ENCODE measurements at places on chromosomes 6 and 20.

DNA sequence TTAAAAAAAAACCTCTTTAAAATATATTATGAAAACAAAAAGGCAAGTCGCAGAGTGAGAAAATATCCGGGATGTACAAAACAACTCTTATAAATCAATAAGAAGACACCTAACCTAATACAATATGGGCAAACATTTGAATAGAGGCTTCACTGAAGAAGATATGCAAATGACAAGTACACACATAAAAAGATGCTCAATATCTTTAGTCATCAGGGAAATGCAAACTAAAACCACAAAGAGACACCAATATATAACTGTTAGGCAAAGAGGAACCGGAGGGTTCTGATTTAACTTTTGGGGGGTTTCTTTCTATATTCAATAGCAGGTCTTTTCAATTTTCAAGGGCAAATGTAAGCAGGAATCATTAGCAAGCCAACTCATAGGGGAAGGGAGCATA lies 480.7 kb upstream of the SPTLC3 start:
- DNase-seq, result no peak

DNA sequence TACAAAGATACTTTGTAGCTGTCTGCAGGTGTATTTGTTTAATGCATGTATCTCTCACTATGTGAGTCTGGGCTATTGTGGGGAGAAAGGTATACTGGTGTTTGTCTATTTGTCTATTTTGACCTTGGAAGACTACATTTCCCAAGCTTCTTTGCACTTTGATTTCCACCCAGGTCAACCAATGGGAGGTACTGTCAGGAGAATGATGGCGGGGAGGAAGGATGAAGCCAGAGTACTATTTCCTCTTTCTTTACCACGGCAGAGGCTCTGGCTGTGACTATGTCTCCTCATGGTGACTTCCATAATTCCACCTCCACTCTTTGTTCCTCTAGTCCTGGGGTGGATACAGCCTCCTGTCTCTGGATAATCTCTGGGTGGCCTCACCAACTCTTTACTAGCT lies 23.1 kb downstream of the LBP start:
- no peak for DNase-seq

GRCh38 chr20:43467589-43467988 lies 9.9 kb downstream of the SRSF6 start:
- no peak for DNase-seq

GRCh38 chr6:125307150-125307838 lies 5.5 kb upstream of the HDDC2 start:
- DNase-seq, result no peak

GRCh38 chr6:72111611-72112010 lies 225.3 kb downstream of the RIMS1 start:
- DNase-seq, result no peak

- DNase-seq, result no peak
These were observed 11.6 kb upstream of the CD164 start for GRCh38 chr6:109393886-109394281.

- no peak for DNase-seq
These were observed 55.2 kb upstream of the CDKAL1 start for GRCh38 chr6:20479060-20479459.

DNA sequence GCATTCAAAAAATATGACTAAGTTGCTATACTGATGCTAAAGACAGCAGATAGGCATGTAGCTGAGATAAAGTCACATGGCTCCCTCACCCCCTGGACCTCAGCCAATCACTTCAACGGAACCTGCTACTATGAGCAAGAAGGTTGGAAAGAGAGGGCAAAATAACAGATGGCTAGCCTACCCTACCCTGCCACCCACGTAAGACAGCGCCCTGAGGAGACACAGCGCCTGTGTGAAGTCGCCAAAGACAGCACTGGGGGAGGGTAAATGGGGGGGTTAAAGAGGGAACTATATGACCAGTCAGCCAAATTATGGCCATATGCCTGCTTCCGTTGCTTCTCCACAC lies 163.2 kb downstream of the RALGAPA2 start:
- peak; percentile 96 for DNase-seq

GRCh38 chr20:2692036-2692885 lies at the start of gene EBF4:
TSS of gene EBF4 (plus strand) at chr20:2692780. CDS start at chr20:2693646, 866 bp downstream.
- DNase-seq, result no peak

GRCh38 chr6:2768696-2769095 lies 3.5 kb downstream of the WRNIP1 start:
- no peak for DNase-seq

GRCh38 chr6:6927521-6928361 lies 180.0 kb upstream of the RREB1 start:
- no peak for DNase-seq

DNA sequence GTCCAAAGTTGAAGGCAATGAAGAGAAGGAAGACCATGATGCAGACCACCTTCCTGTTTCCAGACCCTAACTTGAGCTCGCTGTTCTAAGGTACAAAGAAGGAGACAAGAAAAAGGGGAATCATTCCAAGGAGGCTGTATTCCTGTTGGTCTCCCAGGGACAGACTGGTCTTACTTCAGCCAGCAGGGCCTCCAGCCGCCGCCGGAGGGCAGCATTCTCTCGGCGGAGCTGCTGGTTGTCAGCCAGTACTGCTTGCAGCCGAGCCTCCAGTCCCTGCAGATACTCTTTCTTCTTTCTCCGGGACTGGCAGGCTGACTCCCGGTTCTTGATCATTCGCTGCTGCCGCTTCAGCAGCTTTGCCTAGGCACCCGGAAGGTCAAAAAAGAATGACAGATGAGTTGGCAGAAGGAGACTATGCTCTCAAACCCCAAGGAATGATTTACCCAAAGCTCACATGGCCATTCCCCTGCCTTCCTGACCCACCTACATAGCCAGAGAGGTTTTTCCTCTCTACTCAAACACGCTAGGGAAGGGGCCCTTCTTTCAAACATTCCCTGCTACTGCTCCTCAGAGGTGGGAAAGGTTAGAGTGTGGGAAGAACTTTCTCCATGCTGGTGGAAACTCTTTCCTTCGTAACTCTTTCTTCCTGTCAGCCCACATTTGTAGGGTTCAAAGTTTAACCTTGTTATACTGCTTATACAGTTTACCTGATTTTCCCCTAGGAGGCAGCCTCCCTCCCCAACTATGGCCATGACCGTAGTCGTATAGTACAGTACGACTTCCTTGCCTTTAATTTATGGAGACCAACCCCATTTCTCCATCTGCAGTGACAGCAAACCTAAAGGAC lies 9.0 kb downstream of the ATF6B start:
- DNase-seq, result peak; percentile 48

DNA sequence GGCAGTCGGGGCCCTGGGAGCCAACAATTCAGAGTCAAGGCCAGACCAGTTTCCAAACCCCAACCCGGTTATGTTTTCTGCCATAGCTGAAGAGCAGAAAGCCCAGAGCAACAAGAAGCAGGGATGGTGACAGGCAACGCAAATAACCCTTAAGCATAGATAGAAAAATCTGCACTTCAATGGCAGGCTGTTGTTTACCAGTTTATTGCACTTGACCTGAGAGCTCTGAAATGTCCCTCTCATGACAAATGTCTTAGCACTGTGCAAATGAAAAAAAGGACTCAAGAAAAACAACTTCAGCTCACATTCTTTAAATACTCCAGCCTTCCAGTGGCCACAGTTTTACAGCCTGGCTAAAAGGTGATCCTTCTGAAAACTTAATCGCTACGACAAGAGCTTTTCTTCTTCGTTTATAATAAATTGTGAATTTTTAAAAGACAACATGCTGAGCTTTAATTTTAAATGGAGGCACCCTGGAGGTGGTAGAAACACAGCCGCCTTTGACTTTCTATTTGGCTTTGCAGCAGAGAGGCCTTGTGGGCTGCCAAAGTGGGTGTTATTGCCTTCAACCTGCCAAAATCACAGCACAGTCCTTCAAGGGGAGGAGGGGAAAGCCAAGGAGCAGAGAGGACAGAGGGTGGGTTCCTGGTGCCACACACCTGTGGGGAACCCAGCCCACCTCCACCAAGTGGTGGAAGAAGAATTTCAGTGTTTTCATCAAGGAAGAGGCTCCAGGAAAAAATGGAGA lies 289.5 kb upstream of the CDYL start:
- no peak for DNase-seq

GRCh38 chr20:48047447-48047846 lies 262.2 kb upstream of the SULF2 start:
- no peak for DNase-seq

DNA sequence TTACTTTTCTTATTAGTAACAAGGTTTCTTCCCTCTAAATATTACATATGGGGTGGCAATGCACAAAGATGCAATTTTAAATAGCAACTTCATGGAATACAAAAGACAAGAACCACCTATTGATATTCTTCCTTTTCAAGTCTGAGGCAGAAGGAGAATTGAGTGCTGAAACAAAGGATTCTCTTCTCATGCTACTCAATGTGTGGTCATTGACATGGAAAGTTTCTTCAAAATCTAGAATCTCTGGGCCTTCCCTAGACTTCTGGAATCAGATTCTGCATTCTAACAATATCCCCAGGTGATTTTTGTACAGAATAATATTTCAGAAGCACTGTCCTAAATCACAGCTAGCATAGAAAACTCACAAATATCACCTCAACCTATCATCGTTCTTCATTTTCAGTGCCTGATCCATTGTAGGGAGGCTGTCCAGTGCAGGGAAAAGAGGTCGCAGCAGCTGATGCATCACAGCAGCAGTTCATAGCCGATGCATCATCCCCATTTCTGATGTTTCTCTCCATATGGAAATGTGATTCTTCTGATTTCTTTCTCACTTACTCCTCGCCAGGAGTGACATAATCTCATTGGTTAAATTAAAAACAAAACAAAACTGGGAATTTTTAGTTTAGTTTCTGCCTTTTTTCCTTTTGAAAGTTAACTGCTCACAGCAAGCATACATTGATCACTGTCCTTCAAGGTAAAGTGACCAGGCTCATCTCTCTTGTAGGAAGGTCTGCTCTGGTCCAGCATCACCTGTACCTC lies 139.5 kb upstream of the FAM83B start:
- DNase-seq, result no peak

- no peak for DNase-seq
These were observed 79.2 kb upstream of the STMND1 start for GRCh38 chr6:17022604-17023003.

DNA sequence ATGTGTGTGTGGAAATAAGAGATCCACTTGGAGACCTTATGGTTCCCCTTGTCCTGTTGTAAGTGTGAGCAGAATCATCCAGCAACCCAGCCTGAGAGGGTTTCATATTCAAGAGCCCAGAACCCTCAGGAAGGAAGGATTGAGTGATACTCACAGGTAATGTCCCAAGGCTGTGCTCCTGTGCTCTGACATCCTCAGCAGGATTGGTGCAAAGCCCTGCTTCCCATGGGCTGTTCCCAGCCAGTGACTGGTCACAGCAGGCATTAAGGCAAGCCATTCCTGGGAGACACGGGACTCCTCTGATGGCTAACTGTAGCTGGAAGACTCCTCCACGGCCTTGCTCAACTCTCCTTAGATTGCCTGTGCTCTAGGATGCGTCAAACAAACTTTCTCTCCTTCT lies 33.8 kb upstream of the HLA-G start:
- DNase-seq, result no peak

GRCh38 chr20:10713161-10713560 lies 39.4 kb upstream of the JAG1 start:
- DNase-seq, result no peak

DNA sequence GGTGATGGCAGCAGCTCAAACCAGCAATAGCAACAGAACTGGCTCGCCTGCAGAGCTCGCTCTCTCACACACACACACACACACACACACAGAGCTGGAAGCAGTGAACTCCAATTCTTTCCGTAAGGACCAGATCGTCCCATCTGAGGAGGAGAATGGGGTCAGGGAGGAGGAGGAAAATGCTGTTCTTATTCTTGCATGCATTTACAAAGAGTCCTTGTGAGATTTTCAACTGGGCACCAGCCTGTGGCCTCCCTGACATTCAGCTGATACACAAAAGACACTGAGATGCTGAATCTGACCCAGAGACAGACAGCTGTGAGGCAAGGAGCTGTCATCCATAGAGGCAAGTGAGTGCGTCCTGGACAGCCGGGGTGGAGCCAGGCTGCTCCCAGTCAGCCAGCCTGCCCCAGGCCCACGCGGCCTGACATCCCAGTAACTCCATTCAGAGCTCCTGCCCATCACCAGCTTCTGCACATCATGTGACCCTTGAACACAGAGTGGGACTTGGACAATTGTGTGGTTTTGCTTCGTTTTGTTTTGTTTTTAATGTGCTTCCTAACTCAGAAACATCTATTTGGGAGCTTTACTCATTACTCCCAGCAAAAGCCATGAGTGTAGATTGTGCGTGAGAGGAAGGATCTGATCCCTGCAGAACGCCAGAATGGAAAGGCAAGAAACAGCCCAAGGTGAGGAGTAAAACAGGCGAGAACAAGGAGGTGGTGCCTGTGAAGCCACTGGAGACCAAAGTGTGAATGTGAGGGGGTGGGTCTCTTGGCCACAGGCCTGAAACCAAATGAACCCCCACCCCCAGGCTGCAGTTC lies 2.1 kb downstream of the SERPINB9 start:
- no peak for DNase-seq

GRCh38 chr20:48786951-48787705 lies 40.7 kb downstream of the PREX1 start:
- DNase-seq, result no peak

- DNase-seq, result no peak
These were observed 1.6 kb downstream of the CYP39A1 start for GRCh38 chr6:46651006-46651405.

DNA sequence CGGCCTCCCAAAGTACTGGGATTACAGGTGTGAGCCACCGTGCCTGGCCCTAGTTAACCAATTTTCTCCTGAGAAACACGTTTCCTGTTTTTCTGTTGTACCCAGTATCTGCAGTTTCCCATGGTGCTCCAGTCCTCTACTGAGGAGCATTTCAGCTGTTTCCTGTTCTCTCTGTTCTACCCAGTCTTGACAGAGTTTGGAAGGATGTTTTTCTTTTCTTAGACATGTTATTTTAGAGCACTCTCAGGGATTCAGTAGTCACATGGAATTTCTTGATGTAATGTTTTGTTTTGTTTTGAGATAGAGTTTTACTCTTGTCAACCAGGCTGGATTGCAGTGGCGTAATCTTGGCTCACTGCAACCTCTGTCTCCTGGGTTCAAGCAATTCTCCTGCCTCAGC lies 129.8 kb upstream of the TIAM2 start:
- no peak for DNase-seq

DNA sequence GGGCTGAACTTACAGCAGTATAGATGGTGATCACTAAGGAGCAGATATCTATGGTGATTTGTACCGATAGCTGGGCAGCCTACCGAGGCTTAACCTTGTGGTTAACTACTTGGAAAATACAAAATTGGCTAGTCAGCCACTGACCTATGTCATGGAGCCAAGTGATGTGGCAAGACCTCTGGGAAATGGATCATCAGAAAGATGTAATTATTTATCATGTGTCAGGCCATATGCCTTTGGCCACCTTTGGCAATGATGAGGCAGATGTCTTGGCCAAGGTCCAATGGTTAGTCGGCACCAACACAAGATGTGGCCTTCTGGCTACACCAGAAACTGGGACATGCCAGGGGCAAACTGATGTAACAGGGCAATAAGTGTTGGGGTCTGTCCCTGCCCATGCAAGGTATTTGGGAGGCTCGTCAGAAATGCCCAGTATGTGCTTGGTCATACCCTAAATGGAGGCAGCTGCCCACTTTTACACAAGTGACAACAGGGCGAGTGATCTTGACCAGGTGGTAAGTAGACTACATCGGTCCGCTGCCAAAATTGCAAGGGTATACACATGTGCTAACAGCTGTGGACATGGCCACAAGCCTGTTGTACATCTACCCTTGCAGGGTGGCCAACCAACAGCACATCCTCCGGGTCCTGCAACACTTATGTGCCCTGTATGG lies 30.1 kb downstream of the HDDC2 start:
- DNase-seq, result no peak

GRCh38 chr6:168607272-168608112 lies 166.5 kb downstream of the SMOC2 start:
- no peak for DNase-seq

- no peak for DNase-seq
These were observed 7.0 kb downstream of the TRPC4AP start for GRCh38 chr20:35085477-35086225.
